ENCODE measurements at places on chromosomes 7 and 10. TPM values are rescaled to one million over a fixed set of nuclear protein-coding genes. Genes with fewer than 3 reads are reported as not detected.

DNA sequence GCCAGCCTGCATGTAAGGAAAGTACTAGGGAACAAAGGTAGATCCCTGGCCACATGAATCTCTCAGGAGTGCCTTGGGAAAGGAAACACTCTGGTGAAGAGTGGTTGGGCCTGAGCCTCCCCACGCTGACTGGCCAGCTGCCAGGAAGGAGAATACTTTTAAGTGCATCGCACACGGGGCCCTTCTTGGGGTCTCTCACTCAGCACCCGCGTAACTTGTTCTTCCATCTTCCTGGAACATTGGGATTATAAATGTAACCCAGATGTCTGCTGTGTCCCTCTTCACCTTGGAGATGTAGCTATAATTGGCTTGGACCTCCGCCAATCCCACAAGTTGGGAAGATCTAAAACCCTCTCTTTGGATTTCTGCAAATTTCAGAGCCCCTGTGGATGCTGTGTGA is 4.4 kb upstream of the GLI3 start:
- no peaks in the 10 kb centered on the region for H3K36me3 ChIP-seq
- H3K4me1 ChIP-seq = peaks cover 6% of the 10 kb centered on the region
- H3K27ac ChIP-seq = no peak overlapping the region
- H3K27me3 ChIP-seq = peaks cover 38% of the 10 kb centered on the region
- DNase-seq = no peak

DNA sequence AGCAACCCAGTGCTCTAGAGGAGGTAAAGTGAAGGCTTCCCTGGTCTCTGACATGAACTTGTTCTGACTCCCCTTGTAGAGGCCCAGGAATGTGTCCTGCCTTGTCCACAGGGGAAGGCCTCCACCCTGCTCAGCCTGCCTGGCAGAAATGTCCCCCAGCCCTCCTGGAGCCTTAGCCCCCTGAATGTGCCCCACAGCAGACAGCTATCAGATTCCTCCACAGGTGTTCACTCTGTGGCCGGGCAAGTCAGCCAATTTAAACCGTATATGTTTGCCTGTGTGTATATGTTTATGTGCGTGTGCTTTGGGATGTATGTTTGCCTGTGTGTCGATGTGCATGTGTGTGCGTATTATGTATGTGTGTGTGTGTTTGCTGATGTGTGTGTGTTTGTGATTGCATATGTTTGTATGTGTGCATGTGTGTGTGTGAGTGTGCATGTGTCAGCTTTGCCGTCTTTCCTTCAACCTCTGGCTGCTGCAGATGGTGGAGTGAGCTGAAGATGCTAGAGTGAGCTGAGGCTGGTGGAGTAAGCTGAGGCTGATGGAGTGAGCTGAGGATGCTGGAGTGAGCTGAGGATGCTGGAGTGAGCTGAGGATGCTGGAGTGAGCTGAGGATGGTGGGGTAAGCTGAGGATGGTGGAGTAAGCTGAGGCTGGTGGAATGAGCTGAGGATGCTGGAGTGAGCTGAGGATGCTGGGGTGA is 68.9 kb upstream of the ANTXRL start:
- peaks cover 2% of the 10 kb centered on the region for H3K36me3 ChIP-seq
- no peaks in the 10 kb centered on the region for H3K27me3 ChIP-seq

- H3K4me1 ChIP-seq = peaks cover 6% of the 10 kb centered on the region
- H3K27me3 ChIP-seq = peaks cover 29% of the 10 kb centered on the region
- H3K36me3 ChIP-seq = no peaks in the 10 kb centered on the region
- no peak overlapping the region for H3K27ac ChIP-seq
Observed at GRCh38 chr7:22584179-22584578, 84.2 kb upstream of the STEAP1B start.

Gene MYO3A
- not detected for total RNA-seq

Gene ELOVL3
- not detected for total RNA-seq

GRCh38 chr10:24989867-24990266 is 26.1 kb downstream of the ENKUR start:
- H3K36me3 ChIP-seq = no peaks in the 10 kb centered on the region
- no peak overlapping the region for H3K4me3 ChIP-seq
- H3K27ac ChIP-seq = no peak overlapping the region
- no peaks in the 10 kb centered on the region for H3K4me1 ChIP-seq
